ENCODE measurements at places on chromosomes 12 and 14. TPM values are rescaled to one million over a fixed set of nuclear protein-coding genes. Genes with fewer than 3 reads are reported as not detected.

GRCh38 chr12:53452159-53453077 is 516 bp downstream of the PCBP2 start:
- peak; percentile 96 for DNase-seq

NEUROD4 gene
- total RNA-seq = not detected

GRCh38 chr14:94026889-94027469 is 839 bp downstream of the OTUB2 start:
- no peak for DNase-seq

GRCh38 chr14:89899917-89900663 is 54.4 kb downstream of the EFCAB11 start:
- DNase-seq = no peak

HCAR2 gene
- not detected for total RNA-seq

RDH16 gene
- total RNA-seq = 2.9 TPM

- no peak for DNase-seq
Observed at GRCh38 chr12:27207615-27208413, 36.3 kb upstream of the STK38L start.

GRCh38 chr14:79084861-79085260 is 914.7 kb downstream of the NRXN3 start:
- no peak for DNase-seq

DNA sequence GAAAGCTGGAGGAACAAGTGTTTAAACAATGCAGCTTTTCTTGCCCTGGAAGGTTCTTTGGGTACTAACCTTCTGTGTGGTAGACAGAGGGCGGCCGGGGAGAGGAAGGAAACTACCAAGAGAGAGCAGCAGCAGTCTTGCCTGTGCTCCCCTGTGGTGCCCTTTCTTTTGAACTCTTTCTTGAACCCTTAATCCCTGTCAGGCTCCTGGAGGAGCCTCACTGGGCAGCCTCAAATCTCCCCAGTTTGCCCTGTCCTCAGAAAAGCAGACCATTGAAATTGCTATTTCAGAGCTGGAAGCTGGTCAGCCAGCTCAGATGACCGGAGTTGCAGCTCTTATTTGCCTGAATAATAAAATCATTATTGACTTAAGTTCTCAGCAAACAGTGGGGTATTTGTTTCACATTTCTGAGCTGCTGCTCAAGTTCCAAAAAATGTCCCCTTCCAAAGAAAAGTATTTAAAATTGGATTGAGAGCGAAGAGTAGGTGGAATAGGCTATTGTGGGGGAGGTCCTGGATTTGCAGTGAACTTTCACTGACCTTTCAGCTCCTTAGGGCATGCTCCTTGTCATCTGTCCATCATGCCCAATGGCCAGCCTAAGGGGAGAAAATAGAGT is 42.1 kb upstream of the RNASE3 start:
- peak; percentile 63 for DNase-seq

GRCh38 chr12:60539592-60539991 is 943.8 kb downstream of the SLC16A7 start:
- DNase-seq = no peak

- DNase-seq = no peak
Observed at GRCh38 chr12:132771126-132771838, 9.7 kb upstream of the ANKLE2 start.

GRCh38 chr12:126651133-126651532 is 1585.9 kb downstream of the AACS start:
- DNase-seq = no peak

SLC17A8 gene
- total RNA-seq = 0.40 TPM

DNA sequence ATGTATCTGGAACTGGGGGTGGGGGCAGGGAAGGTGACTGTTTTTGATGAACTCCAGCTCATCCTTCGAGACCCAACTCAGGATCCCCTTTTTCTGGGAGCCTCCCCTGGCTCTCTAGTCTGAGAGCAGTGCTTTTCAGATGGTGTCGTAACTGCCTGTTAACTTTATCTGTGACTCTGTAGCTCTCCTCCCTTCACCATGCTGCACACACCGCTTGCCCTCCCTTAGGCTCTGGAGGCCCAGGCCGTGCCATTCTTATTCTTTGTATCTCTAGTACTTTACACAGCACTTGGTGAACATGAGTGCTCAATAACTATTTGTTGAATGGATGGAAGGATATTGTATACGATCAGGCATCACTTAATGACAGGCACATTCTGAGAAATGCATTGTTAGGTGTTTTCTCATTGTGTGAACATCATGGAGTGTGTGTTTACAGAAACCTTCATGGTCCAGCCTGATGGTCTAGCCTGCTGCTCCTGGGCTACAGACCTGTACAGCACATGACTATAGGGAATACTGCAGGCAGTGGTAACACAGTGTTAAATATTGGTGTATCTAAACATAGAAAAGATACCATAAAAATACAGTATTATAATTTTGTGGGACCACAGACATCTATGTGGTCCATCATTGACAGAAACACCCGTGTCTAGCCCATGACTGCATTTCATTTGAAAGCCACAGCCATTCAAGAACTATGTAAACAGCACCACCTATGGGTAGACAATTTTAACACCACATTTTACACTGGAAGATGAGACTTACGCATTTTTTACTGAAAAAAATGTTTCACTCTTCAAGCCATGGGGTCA is 91.8 kb downstream of the EML1 start:
- no peak for DNase-seq

- DNase-seq = peak; percentile 49
Observed at GRCh38 chr14:98651037-98651436, 621.0 kb downstream of the BCL11B start.

DNA sequence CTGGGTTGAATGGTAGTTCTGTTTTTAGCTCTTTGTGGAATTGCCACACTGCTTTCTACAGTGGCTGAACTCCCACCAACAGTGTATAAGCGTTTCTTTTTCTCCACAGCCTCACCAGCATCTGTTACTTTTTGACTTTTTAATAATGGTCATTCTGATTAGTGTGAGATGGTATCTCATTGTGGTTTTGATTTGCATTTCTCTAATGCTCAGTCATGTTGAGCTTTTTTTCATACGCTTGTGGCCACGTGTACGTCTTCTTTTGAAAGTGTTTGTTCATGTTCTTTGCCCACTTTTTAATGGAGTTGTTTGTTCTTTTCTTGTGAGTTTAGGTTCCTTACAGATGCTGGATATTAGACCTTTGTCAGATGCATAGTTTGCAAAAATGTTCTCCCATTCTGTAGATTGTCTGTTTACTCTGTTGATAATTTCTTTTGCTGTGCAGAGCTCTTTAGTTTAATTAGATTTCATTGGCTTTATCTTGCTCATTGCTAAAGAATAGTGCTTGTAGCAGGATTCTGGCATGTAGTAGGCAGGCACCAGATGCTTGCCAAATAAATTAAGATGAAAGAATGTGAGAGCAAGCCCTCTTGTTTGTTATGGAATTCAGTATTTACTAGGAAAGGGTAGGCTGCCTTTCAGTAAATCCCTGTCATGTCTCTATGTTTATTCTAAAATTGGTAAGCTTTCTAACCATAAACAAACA is 86.8 kb downstream of the PDE3A start:
- no peak for DNase-seq

DNA sequence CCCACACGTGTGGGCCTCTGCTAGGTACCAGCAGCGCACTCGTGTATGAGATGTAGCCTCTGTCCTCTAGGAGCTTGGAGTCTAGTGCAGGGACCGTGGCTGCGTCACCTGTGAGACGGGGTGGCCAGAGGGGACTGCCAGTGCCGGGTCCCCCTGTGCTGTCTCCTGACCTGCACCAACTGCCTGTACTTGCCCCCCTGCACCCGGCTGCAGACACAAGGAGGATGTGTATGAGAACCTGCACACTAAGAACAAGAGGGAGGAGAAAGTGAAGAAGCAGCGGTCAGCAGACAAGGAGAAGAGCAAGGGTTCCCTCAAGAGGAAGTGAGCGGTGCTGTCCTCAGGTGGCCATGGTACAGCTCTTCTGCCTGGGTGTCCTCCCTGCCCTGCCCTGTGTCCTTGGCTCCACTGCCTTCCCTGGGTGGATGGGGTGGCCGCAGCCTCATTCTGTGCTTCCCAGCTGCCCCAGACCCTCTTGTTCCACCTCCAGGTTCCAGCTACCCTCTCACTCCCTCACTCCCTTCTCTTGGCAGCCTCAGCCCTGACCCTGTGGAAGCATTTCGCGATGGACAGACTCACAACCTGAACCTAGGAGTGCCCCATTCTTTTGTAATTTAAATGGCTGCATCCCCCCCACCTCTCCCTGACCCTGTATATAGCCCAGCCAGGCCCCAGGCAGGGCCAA is 9.6 kb downstream of the PTPN6 start:
- DNase-seq = peak; percentile 73

DNA sequence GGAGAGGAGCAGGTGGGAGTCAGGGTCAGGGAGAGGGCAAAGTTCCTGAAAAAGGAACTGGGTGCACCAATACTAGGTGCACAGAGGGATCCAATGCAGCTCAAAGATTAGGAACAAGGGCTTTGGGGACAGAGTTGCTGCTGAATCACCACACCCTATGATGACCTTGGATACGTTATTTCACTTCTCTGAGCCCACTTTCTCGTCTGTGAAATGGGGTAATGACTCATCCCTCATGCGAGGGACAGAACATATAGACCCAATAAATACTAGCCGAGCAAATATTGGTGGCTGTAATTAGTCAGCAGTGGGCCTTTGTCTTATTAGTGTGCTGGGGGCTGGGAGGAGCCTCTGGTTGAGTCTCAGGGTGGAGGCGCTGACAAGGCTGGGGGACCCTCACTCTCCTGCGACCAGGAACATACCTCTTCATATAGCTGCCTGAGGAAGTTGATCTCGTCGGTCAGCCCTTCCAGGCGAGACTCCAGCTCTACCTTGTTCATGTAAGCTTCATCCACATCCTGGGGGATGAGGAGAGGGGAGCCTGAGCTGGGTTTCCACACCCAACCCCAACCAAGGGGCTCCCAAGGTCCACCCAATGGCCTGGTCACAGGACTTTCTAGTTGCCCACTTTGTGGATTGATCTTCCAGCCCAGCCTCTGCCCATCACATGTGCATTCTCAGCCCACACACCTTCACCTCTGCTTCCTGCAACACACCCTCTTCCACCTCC is 4.5 kb downstream of the KRT8 start:
- no peak for DNase-seq

- DNase-seq = no peak
Observed at GRCh38 chr12:108342985-108343384, 3.9 kb upstream of the CMKLR1 start.

- DNase-seq = no peak
Observed at GRCh38 chr14:51004801-51005526, 60.7 kb upstream of the PYGL start.

DNA sequence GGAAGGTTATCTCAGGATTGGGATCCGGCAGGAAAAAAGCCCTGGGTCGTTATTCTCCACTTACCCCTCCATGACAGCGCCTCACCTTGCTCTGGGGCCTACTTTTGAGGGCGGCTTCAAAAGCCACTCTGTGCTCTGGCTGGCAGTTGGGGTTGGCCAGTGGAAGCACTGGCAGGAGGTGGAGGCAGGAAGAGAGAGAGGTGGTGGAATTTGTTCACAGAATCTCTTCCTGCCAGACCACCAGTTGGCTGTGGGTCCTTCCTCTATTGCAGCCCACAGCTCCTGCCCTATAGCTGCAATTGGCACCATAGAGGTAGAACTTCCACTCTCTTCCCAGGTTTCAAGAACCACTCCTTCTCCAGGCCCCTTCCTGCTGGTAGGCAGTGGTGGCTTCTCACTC is 32.7 kb upstream of the SDR39U1 start:
- DNase-seq = no peak

GRCh38 chr12:108854451-108855283 is 2.7 kb downstream of the SSH1 start:
- no peak for DNase-seq

DNA sequence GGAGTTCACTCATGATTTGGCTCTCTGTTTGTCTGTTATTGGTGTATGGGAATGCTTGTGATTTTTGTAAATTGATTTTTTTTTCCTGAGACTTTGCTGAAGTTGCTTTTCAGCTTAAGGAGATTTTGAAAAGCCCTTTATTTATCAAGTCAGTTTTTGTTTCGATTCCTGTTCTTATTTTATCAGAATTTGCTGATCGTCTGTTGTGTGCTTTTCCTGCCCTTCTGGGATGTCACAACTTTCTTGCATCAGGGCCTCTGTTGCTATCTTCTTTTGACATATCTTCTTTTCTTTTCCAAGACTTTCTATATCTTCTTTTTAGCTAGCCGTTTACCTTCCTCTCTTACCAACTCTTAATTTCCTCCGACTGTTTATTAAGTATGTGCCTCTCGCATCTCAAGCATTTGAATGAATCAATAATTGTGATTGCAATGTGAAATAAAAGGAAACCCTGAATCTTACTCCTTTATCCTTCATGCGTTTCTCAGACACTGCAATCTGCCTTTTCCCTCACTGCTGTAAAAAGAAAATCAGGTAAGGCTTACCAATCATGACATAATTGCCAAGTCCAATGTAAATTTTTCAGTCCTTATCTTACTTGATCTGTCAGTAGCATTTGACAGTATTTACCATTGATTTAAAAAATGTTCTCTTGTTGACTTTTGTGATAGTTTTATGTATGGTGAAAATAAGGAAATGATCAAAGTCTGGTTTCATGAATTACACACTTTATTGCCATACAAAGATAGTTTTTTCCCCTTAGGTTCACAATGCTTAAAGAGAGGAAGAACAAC is 53.0 kb downstream of the ETNK1 start:
- no peak for DNase-seq

GRCh38 chr12:22856178-22856577 is 231.2 kb downstream of the ETNK1 start:
- DNase-seq = no peak

DNA sequence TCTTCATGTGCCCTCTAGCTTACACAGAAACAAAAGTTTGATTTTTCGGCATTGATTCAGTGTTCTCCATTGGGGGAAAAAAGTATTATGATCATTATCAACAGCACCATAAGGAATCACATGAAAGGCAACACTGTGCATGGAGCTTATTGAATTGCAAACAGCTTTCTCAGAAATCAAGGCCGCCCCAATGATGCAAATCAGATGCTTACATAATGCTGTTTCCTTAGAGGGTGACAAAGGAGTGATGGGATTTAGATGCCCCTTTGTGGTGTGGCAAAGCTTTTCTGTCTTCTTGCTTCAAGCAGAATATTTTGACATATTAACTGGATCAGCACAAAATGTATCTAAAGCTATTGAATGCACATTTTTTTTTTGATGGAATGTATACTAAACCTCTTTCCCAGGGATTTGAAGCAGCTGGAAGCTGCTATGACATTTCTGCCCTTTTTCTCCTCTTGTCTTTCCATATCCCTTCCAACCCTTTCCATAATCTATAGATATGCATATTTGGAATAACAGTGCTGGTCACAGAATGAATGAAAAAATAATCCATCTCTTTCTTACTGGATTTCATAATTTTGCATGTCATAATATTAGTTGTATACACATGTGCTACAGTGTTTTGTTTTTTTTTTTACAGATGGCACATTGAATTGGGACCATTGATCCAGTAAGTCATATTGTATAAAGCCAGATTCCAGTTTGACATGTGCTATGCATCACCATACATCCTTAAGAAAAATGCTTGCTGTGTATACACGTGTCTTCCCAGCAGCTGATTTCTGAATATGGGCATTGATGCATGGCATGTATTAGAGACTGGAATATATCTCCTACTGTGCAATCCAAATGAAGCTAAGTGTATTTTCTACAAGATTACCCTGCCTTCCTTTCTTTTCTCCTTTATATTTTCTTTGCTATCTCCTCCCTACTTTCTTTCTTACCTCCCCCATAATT is 259.7 kb upstream of the DCN start:
- DNase-seq = no peak

- no peak for DNase-seq
Observed at GRCh38 chr14:62304257-62304656, 542.0 kb downstream of the SNAPC1 start.

- no peak for DNase-seq
Observed at GRCh38 chr14:90842726-90843125, 26.5 kb upstream of the TTC7B start.

LRRC9 gene
- 3.0 TPM for total RNA-seq
